ENCODE measurements at places on chromosomes 2 and 18. TPM values are rescaled to one million over a fixed set of nuclear protein-coding genes. Genes with fewer than 3 reads are reported as not detected.

FAM237A gene
- total RNA-seq = not detected

TEKT4 gene
- not detected for total RNA-seq

FSIP2 gene
- 2.4 TPM for total RNA-seq

CHRND gene
- not detected for total RNA-seq

LMAN2L gene
- 9.1 TPM for total RNA-seq

DUSP28 gene
- 5.8 TPM for total RNA-seq

All from thoracic aorta (tissue), 2 donors.